ENCODE measurements at places on chromosomes 16 and 17. TPM values are rescaled to one million over a fixed set of nuclear protein-coding genes. Genes with fewer than 3 reads are reported as not detected.
A peak's percentile ranks its signal among the peaks of the same experiment; 100 is the strongest.

MRPS23 gene
- 1.3 TPM for total RNA-seq

RNF167 gene
- total RNA-seq, result 37.6 TPM

FAM117A gene
- total RNA-seq, result 11.7 TPM

MLX gene
- total RNA-seq, result 28.7 TPM

CACNA1H gene
- total RNA-seq, result 7.3 TPM

BEAN1 gene
- total RNA-seq, result not detected

TRIM37 gene
- total RNA-seq, result 11.7 TPM

STH gene
- not detected for total RNA-seq

CD7 gene
- not detected for total RNA-seq

KRTAP1-5 gene
- not detected for total RNA-seq

TEX19 gene
- not detected for total RNA-seq

ITPRIPL2 gene
- 22.7 TPM for total RNA-seq

WSCD1 gene
- total RNA-seq, result 1.8 TPM

FOXL1 gene
- total RNA-seq, result 0.52 TPM

RAB11FIP4 gene
- total RNA-seq, result 38.7 TPM

SYT17 gene
- total RNA-seq, result 9.2 TPM

DNA sequence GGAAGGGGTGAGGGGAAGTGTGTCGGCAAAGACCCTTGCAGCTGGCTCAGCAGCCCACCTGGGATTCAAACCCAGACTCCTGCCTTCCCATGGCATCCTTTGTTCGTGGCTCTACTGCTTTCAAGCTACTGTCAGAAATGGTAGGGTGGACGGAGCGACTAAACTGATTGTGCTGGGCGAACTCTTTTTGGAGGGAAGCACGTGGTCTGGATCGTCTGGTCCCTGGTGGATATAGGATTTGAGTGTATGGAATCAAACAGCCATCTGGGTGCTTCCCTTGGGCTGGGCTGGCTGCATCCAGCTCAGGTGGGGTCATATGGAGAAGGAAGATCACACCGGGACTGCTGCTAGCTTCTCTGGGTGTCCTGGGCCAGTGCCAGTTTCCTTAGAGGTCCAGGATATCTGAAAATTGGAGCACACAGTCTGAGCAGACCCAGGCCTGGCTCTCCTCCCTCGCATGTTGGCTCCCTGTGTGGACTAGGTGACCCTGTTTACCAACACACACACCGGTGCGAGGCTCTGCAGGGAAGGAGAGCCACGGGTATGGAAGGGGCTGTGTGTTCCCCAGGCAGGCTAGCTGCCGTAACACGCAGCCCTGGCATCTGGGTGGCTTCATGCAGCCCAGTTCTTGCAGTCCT lies 8.6 kb downstream of the CMIP start:
- no peak for DNase-seq

DNA sequence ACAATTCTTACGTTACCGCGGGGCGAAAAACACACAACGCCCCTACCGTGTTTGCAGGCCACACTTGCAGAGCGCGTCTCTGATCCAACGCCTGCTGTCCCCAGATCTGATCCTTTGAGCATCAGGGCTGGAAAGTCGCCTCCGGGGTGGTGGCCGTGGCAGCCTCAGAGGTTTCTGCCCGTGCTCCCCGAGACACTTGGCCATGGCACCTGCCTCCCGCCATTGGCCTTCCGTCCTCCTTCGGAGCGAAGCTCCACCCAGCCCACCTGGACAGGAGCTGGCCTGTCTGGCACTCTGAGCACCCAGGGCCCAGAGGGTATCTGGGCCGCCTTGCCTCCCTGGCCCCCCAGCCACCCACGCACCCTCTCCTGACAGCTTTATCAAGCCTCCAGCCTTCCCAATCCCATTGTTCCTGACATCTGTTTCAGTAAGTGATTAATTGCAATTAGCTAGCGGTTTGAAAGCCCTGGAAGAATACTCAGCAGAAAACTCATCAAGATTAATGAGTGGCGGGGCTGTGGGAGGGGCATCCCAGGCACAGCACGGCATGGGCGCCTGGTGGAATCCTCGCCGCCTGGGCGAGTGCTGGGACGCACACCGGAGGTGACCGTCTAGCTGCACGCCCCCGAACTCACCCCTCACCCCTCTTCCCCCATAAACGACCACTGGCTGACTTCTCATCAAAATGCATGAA lies 181.5 kb upstream of the GSE1 start:
- no peak for DNase-seq

DNA sequence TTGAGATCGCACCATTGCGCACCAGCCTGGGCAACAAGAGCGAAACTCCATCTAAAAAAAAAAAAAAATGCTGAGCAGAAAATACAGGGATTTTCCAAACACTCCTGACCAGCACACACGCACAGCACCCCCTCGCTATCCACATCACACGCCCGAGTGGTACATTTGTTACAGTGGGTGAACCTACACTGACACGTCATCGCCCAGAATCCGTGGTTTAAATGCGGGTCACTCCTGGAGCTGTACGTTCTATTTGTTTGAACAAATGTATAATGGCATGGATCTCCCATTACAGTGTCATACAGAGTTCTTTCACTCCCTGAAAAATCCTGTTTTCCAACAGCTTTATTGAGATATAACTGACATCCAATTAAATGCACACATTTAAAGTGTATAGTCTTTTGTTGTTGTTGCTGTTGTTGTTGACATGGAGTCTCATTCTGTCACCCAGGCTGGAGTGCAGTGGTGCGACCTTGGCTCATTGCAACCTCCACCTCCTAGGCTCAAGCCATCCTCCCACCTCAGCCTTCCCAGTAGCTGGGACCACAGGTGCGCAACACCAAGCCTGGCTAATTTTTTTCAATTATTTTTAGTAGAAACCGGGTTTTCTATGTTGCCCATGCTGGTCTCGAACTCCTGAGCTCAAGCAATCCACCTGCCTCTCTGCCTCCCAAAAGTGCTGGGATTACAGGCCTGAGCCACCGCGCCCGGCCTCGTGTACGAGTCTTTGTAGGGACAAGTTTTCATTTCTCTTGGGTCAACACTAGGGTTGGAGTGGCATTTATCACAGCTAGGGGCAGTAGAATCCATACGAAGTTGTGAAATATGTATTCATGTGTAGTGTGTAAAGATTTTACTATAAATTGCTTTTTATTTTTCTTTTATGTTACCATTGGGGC lies 4.4 kb upstream of the CARHSP1 start:
- DNase-seq, result no peak

- DNase-seq, result no peak
Measured at GRCh38 chr16:75280331-75280804, 28.9 kb upstream of the BCAR1 start.

- DNase-seq, result no peak
Measured at GRCh38 chr16:58471209-58471975, 28.6 kb upstream of the NDRG4 start.

DNA sequence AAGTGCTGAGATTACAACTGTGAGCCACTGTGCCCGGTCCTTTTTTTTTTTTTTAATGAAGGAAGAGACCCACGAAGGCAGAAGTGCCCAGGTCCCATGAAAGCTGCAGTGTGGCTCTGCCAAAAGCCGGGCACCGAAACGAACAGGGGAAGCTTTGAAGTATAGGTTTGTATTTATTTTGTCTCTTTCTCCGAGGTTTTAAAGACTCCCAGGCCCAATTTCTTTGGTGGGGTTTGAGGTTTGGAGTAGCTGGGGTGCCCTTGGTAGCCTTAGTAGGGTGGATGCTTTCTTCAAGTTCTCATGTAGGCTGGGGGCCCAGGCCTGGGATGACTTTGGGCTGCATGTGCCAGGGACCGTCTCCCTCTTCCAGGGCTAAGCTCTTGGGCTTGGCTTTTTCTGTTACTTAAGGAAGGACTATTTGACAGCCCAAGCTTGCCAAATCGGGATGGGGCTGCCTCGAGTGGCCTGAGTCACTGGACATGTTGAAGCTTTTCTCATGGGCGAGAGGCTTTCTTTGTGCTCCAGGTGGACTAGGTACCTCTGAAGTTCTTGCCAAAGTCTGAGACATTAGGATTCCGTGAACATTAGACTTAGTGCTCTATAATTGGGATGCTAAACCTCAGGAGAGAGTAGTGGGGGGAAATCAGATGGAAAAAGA lies 66.3 kb downstream of the WIPI1 start:
- DNase-seq, result no peak

GRCh38 chr16:84061236-84061819 lies 18.7 kb upstream of the SLC38A8 start:
- DNase-seq, result no peak

DNA sequence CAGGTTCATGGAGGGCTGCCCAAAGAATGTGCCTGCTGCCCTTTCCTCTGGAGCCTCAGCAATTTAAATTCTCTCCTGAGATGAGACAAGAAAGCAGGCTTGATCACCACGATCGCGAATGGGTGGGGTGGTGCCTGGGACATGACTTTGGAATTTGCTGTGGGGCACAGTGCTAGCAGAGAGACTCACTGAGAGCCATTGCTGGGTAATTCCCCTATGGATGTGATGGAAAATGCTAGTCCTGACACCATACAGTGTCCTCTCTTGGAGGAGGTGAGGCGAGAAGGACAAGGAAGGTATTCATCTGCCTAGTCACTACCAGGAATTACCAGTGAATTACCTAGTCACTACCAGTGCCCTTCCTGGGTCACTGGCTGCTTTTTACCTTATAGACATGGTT lies 15.5 kb downstream of the FAM20A start:
- DNase-seq, result no peak

GRCh38 chr16:85126705-85127378 lies 14.6 kb upstream of the CIBAR2 start:
- DNase-seq, result peak; percentile 29

GRCh38 chr16:88533381-88533917 lies 36.8 kb upstream of the ZC3H18 start:
- DNase-seq, result no peak

DNA sequence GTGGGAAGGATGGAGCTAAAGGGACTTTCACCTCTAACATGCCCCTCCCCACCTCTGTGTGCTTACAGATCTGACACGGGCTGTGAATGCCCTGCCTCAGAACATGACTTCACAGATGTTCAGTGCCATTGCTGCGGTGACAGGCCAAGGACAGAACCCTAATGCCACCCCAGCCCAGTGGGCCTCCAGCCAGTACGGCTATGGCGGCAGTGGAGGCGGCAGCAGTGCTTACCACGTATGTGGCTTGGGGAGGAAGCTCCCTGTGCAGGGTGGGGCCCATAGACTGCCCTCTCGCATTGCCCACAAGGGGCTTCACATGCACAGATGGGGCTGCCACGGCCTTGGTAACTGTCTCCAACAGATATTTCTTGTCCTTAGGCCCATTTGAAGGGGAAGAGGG lies 11.4 kb downstream of the PROCA1 start:
- no peak for DNase-seq

DNA sequence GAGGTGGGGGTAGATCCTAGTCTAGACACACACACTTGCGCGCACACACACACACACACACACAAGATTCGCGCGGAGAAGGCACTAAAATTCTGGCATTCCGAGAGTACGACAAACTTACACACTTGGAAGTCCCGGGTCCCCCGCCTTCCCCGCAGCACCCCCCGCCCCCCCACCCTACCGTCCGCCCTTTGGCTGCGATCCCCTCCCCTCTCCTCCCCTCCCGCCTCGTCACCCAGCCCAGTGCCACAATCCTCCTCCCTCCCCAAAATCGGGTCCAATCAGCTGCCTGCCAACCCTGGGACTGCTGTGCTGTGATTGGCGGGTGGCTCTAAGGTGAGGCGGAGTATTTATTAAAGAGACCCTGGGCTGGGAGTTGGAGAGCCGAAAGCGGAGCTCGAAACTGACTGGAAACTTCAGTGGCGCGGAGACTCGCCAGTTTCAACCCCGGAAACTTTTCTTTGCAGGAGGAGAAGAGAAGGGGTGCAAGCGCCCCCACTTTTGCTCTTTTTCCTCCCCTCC lies at the start of gene SOX9:
Gene SOX9, plus strand, starts transcription at position 379 of the 522 bp plus-strand sequence. CDS start 372 bp downstream, outside the sequence.
- DNase-seq, result peak; percentile 97

- DNase-seq, result no peak
Measured at GRCh38 chr16:3478242-3478925, 16.9 kb downstream of the C16orf90 start.

DNA sequence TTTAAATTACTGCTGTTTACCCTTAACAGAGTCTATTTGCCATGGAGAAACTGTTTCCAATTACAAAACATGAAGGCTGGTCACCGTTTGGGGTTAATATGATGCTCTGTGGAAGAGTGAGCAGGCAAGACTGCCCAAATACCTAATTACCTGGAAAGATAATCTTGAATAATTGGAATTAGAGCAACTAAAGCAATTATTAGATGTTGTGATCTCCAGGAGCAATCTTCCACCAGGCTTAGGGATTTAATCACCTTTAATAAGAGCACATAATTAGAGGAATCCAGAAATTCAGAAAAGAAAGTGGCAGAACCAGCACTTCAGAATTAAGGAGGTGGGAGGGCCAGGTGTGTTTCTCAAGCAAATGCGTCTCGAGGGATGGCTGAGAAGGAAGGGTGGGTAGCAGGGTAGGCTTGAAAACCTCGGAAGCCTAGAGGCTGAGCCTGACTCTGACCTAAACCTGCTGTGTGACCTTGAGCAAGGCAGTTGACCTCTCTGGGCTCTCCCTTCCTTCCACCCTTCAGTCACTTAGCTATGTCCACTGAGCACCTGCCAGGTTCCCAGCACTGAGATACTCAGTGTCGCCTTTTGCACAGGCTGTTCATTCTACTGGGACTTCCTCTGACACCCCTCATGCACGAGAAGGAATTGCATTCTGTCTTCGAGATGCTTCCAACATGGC lies 113.2 kb downstream of the GSG1L start:
- DNase-seq, result no peak

- no peak for DNase-seq
Measured at GRCh38 chr17:48995304-48995973, 1.7 kb upstream of the IGF2BP1 start.

DNA sequence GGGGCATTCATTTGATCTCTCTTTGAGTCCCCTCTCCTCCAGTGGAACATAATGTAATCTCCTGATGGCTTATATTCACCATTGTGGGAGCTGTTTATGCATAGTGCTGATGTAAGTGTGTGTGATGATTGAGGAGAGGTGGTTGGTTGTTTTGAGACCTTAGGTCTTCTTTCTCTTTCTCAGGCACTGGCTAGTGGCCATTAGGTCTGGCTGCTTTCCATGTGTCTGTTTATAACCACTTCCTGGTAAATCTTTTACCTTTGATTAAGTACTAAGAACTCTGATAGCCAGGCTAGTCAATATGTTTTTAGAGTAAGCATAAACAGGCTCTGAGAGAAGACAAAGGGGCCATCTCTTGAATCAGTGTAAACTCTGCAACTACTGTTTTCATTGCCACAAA lies 27.9 kb downstream of the VAT1L start:
- peak; percentile 66 for DNase-seq

GRCh38 chr16:14070555-14070876 lies 603 bp upstream of the MRTFB start:
- DNase-seq, result no peak

GRCh38 chr17:45740553-45741330 lies 43.4 kb upstream of the CRHR1 start:
- DNase-seq, result no peak

- no peak for DNase-seq
Measured at GRCh38 chr16:87044829-87045228, 272.4 kb downstream of the C16orf95 start.

Measured in body of pancreas (tissue), 4 donors.